ENCODE measurements at places on chromosomes 2 and 18.

GRCh38 chr2:3823748-3824147 is 120.4 kb downstream of the DCDC2C start:
- DNase-seq, result no peak

DNA sequence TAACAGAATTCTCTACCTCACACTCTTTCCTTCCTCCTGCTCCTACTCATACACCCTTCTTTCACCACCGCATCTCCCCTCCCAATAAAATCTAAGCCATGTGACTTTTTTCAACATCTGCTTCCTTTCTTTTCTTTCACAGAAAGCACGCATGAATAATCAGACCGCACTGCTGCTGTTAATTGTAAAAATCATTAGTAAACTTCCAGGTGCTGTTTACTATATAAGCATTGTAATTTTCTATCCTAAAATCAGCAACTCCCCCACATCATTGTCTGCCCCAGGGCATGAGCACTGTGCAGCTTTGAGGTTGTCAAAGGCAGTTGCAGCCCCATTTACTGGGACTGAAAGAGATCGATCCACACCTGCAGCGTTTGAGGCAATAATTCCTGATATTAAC is 782.6 kb upstream of the ID2 start:
- DNase-seq, result no peak

GRCh38 chr2:178478439-178479274 is at the start of gene FKBP7:
TSS of gene FKBP7 (minus strand) at chr2:178478600. CDS start at chr2:178478499, 101 bp downstream.
- DNase-seq, result peak; percentile 87

- peak; percentile 70 for DNase-seq
Measured at GRCh38 chr18:59265246-59265973, 7.8 kb downstream of the RAX start.

All from activated T-cell treated with anti-CD3 and anti-CD28 coated beads, Interleukin-2, amount 50 U/mL, for 48 hours (primary cell).